Effector CD4-positive, alpha-beta T cell (primary cell): ENCODE measurements at places on chromosomes 2 and 18.

GRCh38 chr2:127525691-127526131, 578 bp downstream of the IWS1 start:
- no peak for DNase-seq

DNA sequence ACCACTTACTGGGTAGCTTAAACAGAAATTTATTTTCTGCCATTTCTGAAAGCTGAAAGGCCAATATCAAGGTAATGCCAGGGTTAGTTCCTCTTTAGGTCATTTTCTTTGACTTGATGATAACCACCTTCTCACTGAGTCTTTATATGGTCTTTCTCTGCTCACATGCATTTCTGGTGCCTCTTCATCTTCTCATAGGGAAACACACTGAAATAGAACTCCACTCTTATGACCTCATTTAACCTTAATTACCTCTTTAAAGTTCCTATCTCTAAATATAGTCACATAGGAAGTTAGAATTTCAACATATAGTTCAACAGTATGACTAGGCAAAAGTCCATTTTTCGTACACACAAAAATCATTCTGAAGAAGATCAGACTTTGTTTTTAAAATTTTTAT, 616.8 kb upstream of the VRK2 start:
- no peak for DNase-seq

DNA sequence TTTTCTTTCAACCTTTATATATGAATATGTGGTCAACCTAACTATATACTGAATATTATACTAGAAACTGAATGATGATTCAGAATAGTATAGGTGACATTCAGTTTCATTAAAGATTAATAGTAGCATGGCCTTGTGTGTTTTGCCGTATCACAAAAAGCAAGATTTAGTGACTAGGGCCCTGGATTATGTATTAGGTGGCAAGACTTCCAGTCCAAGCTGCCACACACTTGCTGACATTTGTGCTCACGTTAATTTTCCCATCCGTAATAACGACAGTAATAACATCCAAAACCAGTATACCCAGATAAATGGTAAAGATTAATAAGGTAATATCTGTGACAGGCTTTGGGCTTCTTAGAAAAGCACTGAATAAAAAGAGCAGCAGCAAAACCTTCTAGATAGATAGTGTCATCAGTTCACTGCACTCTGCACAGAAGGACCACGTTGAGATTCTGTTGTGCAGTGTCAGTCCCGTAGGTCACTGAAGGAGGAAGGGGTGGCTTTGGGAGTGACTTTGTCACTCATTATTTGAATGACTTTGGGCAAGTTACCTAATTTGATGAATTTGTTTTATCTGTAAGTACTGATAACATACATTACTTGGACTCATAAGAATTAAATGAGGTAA, 451.7 kb downstream of the PTPRM start:
- DNase-seq: no peak

GRCh38 chr18:79607361-79607952, 72.1 kb upstream of the CTDP1 start:
- DNase-seq: no peak

DNA sequence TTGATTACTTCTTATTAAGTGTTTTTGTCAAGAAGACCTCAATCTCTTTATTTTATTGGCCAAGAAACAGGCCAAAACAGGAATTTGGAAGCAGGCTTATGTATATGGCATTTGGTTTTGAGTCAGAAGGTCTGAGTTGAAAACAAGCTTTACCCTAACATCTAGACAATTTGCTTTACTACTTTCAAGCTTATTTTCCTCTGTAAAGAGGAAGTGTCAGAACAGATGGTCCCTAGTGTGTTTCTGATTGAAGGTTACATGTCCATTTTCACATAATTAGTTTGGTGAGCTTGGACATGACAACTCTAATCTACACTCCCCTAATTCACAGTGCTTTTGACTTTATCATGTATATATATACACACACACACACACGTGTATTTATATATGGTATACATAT, 19.8 kb upstream of the MAP4K4 start:
- DNase-seq: no peak

DNA sequence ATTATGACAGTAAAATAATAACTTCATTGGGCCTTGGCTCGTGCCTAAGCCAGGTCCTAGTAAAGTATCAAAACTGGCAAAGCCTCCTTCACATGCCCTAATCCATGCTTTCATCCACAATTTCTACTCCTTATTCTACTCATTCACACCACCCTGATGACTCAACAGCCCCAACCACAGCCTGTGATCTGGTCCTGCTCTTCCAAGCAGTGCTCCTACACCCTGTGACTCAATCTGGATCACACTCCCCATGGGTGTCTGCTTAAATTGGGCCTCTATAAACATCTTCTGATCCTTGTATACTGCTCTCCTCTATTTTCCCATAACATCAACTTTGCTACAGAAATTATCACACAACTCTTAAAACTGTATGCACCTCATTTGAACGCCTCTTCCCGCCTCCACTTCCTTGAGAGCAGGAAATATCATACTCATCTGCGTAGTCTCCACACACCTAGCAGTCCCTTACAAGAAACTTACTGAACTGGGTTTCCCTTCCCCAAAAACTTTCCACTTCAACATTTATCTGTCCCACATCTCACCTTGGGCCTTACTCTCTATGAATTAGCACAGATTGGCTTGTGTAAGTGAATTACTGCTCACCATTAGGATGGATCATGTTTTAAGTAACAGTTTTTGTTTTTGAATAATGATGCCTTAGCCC, 15.9 kb downstream of the GTF3C3 start:
- DNase-seq: no peak

DNA sequence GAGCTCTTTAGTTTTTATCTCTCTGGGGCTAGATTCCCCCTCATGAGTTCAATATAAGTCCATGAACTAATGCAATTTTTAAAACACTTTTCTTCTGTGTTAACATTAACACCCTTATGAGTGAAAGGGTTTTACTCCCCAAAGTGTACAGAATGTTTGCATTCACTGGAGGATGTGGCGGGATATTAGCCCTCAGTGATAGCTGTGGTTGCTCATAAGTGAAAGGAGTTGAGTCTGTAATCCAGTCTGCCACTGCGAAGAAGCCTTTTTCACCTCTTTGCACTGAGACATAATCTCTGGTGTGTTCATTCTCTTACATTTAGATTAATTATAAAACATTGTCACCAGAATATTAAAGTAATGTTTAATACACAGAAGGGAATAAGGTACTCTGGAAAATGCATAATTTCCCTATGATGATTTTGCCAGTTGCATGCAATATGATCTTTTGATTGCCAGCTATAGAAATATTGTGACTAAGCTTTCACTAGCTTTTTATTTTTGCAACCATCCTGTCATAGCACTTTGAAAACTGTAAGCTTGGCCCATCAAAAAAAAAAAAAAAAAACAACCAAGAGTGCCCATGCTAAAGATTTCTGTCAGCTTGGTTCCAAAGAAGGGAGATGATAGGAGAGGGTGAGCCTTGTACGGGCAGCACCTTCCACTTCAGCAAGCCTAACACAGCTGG, 113.2 kb downstream of the BCL11A start:
- no peak for DNase-seq

DNA sequence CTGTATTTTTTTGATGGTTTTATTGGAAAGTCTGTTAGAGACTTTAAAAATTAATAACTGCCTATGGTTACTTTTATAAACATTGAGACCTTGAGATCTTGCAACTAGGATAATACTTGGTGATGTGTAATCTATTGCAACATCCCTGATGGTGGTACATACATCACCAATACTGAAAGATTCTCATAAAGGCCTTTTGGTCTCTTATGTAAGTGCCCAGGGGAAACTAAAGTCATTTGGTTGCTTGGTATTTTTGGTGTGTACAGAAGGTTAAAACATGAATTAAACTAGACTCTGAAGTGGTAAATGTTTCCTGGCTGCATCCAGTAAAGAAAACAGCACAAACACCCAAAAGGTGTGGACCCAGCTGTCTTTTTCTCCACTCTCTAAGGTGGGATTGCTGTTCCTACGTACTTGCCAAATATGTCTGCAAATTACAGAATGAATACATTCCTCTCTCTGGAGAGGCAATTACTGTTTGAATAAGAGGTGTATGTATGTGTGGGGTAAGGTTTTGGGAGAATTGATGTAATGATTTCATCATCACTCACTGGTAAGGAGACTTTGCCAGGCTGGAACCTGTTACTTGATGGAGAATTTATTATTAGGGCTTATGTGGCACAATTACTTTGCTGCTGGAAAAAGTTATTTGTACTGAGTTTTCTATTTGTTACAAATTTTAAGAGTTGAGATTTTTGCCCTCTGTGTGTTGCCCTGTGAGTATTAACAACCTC, 3.6 kb downstream of the B3GNT2 start:
- DNase-seq: no peak

DNA sequence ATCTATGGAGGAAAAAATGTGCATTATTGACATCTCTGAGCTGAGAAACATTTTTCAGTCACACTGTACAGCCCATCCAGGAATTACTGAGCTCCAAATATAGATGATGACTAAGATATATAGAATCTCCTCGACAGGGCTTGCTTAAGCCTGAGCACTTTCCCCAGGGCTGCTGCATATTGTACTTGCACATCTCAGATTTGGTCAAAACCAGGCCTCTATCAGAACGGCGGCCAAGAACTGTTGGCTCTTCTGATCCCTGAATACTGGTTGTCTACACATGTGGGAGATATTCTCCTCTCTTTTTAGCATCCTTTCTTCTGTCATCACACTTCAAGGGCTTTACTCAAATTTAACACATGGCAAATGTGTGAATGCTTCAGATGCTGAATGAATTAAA, 201.5 kb upstream of the SLC35G4 start:
- DNase-seq: no peak

DNA sequence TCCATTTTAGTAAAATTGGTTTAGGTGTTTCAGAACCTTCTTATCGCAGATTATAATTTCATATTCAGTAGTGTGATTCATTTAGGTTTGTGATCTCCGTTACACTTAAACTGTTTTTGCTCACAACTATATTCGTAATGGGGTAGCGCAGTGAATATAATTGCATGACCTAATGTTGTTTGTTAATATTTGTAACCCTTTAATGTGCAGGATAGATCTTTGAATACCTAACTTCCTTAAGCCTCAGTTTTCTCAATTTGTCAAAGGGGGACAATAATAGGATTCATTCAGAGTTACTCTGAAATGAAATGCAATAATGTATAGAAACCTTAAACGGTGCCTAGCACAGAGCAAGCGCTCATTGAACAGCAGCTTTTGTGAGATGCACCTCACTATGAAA, 558 bp upstream of the ZDBF2 start:
- no peak for DNase-seq

GRCh38 chr2:25227576-25227975, 59.2 kb upstream of the POMC start:
- DNase-seq: no peak

GRCh38 chr18:11468120-11468519, 141.3 kb upstream of the SLC35G4 start:
- DNase-seq: no peak

GRCh38 chr18:11960743-11961380, 20.4 kb upstream of the IMPA2 start:
- DNase-seq: no peak

GRCh38 chr2:73111073-73112025, 1.4 kb downstream of the RAB11FIP5 start:
- DNase-seq: no peak

DNA sequence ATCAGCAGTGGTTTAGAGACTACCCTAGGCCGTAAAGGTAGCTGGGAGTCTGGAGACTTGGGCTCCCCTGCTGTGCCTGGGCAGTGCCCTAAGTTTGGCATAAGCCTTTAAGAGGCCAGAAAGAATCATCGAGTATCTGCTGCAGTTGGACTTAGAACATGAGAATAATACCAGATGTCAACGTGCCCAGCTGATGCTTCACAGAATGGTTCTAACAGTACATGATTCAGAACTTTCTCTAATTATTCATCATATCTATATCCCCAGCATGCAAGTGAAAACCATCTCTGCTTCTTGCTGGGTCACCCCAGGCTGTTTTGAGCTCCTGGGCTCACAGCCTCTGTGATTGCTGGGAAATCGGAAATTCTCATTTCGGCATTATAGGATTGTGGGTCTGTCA, 118.1 kb downstream of the NCK2 start:
- DNase-seq: no peak

DNA sequence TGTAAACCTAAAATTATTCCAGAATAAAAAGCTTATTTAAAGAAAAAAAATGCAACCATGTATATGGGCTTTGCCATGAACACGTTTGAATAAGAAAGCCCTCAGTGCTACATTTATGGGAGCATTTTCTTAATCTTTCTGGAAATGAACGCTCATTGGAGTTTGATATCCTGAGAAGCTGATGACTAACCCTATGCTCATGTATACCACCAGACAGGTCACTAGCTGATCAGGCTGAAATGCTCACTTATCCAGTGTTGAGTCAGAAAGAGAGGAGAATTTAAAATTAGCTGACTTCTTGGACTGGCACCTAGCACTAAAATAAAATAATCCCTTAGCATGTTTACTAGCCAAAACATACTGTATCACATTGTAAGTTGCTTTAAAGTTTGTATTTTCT, 254.9 kb upstream of the SIX3 start:
- DNase-seq: no peak

GRCh38 chr2:216001216-216002100, 11.9 kb downstream of the MREG start:
- no peak for DNase-seq

DNA sequence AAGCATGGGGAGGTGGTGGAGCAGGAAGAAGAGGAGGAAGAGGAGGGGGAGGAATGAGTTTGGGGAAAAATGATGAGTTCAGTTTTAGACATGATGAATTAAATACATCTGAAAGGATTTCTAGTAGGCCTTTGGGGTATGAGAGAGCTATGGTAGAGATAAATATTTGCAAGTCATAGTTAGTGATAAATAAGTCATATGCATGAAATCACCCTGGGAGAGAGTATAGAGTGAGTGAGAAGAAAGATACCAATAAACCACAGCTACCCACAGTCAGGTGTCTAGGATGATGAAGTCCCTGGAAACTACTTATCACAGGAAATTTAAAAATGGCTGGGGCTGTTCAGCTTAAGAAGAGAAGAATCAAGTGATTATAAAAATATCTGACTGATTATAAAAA, 240.5 kb downstream of the RDH14 start:
- no peak for DNase-seq

- no peak for DNase-seq
Measured at GRCh38 chr2:198045227-198045626, 240.8 kb downstream of the PLCL1 start.

- DNase-seq: no peak
Measured at GRCh38 chr2:95277246-95277906, 3.1 kb downstream of the PROM2 start.

- no peak for DNase-seq
Measured at GRCh38 chr18:73407506-73407905, 539.7 kb upstream of the NETO1 start.

- no peak for DNase-seq
Measured at GRCh38 chr2:17573804-17574175, 33.3 kb downstream of the VSNL1 start.
